IMR-90 (cell line): ENCODE measurements at places on chromosomes 13 and 19. TPM values are rescaled to one million over a fixed set of nuclear protein-coding genes. Genes with fewer than 3 reads are reported as not detected.

TBXA2R gene
- total RNA-seq = 0.28 and 0.36 TPM in 2 replicates

DNA sequence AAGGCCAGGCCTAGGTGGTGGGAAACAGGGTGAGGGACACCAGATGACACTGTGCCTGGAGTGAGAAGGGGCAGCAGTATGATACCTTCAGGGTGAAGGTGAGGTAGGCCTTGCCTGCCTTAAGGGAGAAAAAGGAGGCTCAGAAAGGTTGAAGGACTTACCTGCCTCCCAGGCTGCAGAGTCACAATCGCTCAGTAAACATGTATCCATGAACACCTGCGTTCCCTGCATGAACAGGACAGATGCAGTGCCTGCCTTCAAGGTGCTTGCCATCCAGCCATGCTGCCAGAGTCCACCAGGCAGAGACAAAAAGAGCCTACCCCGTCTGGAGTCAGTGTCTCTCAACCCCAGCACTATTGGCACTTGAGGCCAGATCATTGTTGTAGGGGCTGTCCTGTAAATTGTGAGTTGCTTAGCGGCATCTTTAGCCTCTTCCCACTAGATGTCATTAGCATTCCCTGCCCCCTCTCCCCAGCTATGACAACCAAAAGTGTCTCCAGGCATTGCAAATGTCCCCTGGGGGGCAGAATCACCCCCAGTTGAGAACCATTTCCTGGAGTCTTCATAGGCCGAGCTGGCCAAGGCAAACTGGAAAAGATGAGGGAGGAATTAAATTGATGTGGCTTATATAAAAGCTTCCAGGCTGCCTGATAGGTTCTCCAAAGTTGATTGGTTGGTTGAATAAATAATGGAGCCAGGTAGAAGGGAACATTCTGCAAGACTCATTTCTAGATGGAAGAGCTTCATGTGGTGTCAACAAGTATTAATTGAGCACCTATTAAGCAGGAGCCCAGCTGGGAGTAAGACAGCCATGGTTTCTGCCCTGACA, 1.7 kb downstream of the MAP3K10 start:
- H3K4me1 ChIP-seq = peaks cover 9% of the 10 kb centered on the region
- no peaks in the 10 kb centered on the region; the same call in 1 of the 2 replicates for H3K36me3 ChIP-seq
- H3K27me3 ChIP-seq = no peaks in the 10 kb centered on the region

MRPL54 gene
- 55.9 and 68.6 TPM in 2 replicates for total RNA-seq

C19orf73 gene
- 0.28 TPM in 1 of 2 replicates, not detected in the other for total RNA-seq
